ENCODE measurements at places on chromosomes 16 and 17.
A peak's percentile ranks its signal among the peaks of the same experiment; 100 is the strongest.

DNA sequence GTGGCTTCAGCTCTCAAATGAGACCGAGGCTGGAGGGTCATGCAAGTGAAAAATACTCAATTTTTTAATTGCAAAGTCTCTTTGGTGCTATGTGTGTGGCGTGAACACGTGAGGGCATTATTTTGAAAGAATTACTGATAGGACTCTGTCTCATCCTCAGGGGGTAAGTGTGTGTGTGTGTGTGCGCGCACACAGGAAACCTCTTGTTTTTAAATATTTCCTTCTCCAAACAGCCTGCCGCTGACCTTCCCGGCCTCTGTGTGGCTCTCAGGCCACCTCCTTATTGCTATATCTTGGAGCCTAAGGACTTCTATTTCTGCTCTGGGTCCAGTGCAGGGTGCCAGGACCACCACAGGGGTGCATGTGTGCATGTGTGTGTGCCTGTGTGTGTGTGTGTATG is 99.7 kb downstream of the CMIP start:
- no peak for DNase-seq

- DNase-seq: peak; percentile 41
These were observed 30.1 kb downstream of the CHP2 start for GRCh38 chr16:23784811-23785447.

- no peak for DNase-seq
These were observed 109.1 kb downstream of the GAS7 start for GRCh38 chr17:10089196-10089804.

GRCh38 chr17:16652252-16652651 is 1.4 kb downstream of the ZNF624 start:
- no peak for DNase-seq

DNA sequence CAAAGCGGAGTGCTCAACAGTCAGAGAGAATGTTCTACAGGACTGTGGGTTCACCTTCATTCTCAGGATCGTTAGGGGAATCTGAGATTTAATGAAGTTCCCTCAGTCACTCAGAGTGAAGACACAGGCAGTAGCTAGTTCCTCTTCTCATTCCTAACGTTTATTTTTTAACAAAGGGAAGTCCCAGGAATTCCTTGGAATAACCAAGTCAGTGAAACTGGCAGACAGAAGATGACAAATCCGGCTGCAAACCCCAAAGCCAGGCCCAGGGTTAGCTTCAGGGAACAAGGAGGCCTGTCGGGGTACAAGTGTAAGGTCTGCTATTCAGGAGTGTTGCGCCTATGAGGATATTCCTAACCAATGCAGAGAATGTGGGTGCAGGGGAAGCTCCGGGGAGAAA is 42.0 kb downstream of the COTL1 start:
- no peak for DNase-seq

GRCh38 chr17:75872434-75873351 is 5.7 kb downstream of the TRIM47 start:
- DNase-seq: peak; percentile 79

DNA sequence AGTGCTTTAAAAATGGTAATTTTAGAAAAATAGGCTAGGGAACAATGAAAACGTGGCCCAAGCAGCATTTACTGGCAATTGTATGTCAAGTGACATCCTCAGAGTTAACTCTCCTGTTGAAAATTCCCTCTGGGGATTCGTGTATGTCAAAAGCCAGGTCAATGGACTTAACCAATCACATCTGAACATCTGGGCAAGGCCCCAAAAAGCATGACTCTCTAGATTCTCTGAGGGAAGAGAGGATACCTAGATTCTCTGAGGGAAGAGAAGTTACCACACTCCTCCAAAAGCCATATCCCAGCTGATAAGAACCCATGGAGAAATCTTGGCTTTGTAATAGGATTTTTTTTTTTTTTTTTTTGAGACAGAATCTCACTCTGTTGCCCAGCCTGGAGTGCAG is 23.5 kb downstream of the NFE2L1 start:
- peak; percentile 39 for DNase-seq
